Frontal cortex (tissue), 4 donors: ENCODE measurements at places on chromosomes 5 and 9. TPM values are rescaled to one million over a fixed set of nuclear protein-coding genes. Genes with fewer than 3 reads are reported as not detected.

The ZNF483 gene
- 37.1 TPM for total RNA-seq

The ENHO gene
- total RNA-seq: 53.4 TPM

DNA sequence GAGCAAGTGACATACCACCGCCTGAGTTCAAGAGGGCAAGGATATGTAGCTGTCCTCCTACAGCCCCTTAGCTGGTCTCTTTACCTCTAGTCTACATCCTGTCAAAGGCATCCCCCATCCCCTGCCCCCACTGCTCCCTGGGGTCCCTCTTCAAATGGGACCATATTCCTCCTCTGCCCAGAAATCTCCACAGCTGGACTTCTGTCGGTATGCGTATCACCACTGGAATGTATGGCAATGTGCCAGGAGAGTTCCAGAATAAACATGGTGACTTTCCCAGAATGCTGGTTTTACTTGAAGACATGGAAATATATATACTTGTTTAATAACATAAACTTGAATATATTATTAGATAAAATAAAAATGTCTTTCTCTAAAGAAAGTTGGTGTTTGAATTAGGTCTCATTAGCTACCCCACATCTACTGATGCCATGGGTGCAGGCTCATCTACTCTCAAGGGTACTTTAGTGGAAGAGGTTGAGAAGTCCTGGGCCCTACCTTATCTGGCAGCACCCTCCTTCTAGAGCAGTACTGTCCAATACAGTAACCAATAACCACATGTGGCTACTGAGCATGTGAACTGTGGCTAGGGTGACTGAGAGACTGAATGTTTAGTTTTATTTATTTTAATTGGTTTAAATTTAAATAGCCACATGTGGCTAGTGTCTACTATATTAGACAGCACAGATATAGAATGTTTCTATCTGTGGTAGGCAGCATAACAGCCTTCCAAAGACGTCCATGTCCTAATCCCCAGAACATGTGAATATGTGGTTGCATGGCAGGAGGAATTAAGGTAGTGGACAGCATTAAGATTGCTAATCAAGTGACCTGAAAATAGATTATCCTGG lies 181.7 kb upstream of the SLC30A5 start:
- no peak for DNase-seq

GRCh38 chr5:51882647-51883046 lies 499.4 kb downstream of the ISL1 start:
- no peak for DNase-seq

- DNase-seq: no peak
Observed at GRCh38 chr5:74829413-74829812, 36.8 kb downstream of the FAM169A start.

- DNase-seq: no peak
Observed at GRCh38 chr5:112407666-112408065, 11.4 kb downstream of the EPB41L4A start.

The GPX3 gene
- total RNA-seq: 4.1 TPM

The FAM153A gene
- 2.4 TPM for total RNA-seq

- no peak for DNase-seq
Observed at GRCh38 chr5:68529581-68529980, 314.0 kb downstream of the PIK3R1 start.

GRCh38 chr9:107881626-107882300 lies 392.2 kb upstream of the KLF4 start:
- DNase-seq: no peak

- DNase-seq: no peak
Observed at GRCh38 chr5:50447941-50448340, 6.9 kb upstream of the EMB start.

The SCGB3A2 gene
- not detected for total RNA-seq

- no peak for DNase-seq
Observed at GRCh38 chr5:123665822-123666371, 153.9 kb downstream of the CSNK1G3 start.

- DNase-seq: no peak
Observed at GRCh38 chr9:89187950-89188349, 9.3 kb upstream of the SHC3 start.

The RELL2 gene
- total RNA-seq: 7.3 TPM

DNA sequence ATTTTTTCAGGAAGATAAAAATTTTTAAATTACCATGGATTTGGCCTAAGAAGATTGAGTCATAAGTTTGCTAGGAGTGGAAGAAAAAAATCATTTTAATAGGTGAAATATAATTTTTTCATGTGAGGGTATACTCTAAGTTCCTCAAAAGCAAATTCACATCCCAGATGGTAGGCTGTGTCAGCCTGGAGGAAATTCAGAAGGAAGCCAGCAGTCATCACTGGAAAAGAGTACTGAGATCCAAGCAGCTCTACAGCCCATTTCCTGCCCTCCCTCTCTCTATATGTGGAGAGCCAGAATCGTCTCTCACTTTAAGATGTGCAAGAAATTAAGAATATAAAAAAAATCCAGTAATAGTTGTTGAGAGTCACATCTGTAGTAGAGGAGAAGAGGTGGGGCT lies 126.5 kb upstream of the CDH18 start:
- no peak for DNase-seq

DNA sequence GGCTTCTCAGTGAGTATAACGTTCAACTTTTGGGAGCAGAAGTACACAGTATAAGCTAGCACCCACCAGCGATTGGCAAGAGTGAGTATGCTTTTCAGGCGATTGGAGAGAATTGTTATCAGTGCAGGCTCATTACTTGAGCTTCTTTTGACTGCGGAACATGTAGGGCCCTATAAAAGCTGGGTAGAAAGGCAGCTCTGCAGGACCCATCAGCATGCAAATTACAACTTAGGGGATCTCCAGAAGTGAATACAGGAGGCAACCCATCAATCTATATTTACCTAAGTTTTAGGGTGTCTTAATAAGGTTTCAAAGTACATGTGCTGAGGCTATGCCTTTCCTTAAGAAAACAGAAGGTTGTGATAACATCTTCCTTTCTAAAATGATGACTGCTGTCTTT lies 225.0 kb downstream of the MLLT3 start:
- DNase-seq: no peak

DNA sequence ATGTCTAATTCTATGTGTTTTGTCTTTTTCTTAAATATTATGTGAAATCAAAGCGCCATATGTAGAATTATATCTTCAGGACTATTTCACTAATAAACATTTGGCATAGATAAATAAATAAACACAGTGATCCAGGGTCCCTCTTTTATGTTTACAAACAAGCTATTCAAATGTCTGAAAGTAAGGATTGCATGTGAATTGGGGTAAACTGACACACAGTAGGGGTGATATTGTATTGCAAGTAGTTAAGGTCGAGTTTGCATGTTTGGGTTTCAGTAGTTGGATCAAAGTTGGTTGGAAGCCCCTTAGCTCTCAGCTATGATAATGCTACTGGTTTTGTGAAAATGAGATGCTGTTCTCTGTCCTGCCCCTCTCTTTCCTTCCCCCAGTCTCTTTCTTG lies 11.4 kb downstream of the ISL1 start:
- DNase-seq: no peak

The KIAA0825 gene
- 41.2 TPM for total RNA-seq

The FAM114A2 gene
- 21.2 TPM for total RNA-seq

- no peak for DNase-seq
Observed at GRCh38 chr5:82595113-82595512, 317.0 kb upstream of the RPS23 start.

DNA sequence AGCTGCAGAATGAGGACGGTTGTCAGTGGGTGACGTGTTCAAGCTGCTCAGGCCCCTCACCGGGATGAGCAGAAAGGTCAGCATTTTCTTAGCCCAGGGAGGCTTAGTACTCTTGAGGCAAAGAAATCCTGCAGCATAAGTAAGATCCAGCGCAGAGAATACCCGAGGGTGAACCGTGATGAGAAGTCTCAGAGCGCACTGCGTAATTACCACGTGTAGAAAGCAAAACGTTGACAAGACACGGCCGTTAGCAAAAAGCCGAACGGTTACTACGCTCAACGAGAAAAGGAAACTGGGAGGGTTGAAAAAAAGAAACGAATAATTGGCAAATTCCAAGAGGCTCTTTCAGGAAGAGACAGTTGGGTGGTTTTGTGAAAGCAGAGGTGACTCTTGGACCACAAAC lies 104.0 kb downstream of the COL23A1 start:
- DNase-seq: no peak

The SPINK6 gene
- not detected for total RNA-seq

GRCh38 chr5:157596487-157596886 lies 20.9 kb upstream of the ADAM19 start:
- no peak for DNase-seq

DNA sequence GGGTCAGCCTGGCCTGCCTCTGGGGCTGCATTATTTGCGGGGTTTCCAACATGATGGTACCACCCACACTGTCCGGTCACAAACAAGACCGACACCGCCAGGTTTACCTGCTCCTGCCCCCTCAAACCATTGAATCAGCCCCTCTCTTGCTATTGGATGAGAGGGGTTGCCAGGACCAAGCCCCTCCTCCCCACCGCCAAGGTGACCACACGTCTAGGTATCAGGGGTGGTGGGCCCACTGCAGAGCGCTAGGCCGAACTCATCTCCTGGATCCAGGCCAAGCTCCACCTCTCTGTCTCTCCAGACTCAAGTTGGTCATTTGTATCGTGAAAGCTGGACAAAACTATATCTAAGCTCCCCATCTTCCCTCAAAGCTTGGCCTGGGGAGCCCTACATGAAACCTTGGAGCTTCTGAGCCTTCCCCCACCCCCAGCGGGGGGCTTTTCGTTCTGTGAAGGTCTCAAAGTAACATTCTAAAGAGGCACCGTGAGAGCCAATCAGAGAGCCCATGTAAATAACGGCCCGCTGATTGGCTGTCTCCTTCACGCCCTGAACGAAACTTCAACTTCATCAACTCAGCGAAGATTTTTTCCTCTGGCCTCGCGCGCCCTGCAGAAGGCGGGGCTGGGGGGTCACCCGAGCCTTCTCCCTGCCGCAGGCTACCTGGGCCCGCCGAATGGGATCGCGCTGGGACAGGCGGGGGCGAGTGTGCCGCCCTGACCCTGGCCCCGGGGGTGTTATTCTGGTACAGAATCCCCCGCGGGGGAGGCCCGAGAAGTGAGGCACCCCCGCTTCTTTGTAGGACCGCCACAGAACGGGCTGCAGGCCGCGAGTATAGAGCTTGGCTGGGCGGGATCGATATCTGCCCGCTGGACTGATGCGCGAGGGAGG lies 49.6 kb upstream of the PSD2 start:
- DNase-seq: no peak

- DNase-seq: no peak
Observed at GRCh38 chr9:16801871-16802466, 68.5 kb downstream of the BNC2 start.

DNA sequence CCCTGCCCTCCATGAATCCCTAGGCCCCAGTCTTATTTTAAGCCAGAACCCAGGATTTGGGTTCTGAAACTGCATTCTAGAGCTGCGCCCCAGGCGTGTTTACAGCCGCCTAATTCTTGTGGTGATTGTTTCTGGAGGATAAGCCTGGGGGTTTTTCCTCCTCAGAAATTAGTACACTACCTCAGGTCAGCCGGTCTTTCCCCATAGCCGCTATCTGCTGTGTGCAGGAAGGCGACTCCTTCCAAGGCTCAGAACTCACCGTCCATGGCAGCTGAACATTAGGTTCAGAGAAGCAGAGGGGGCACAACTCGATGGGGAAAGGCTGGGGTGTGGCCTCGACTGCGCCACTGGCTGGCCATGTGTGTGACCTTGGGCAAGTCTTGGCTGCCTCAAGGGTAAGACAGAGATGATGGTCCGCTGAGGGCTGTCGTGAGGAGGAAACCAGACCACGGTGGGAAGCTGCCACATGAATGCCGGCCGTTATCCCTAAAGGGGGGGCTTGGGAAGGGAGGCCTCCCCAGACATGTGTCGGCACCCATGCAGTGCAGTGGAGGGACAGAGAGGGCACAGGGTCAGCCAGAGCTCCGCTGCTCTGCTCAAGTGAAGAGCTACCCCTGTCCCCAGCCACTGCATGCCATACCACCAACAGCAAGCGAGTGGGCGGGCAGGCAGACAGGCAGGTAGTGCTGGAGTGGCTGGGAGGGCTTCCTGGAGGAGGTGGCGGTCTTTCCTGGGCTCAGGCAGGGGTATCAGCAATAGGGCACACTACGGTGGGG lies 28.9 kb downstream of the SHB start:
- DNase-seq: no peak
